Stimulated activated CD8-positive, alpha-beta memory T cell treated with anti-CD3 and anti-CD28 coated beads, Interleukin-7, amount 100 ng/mL, for 4 hours (primary cell): ENCODE measurements at places on chromosomes 4 and X.

DNA sequence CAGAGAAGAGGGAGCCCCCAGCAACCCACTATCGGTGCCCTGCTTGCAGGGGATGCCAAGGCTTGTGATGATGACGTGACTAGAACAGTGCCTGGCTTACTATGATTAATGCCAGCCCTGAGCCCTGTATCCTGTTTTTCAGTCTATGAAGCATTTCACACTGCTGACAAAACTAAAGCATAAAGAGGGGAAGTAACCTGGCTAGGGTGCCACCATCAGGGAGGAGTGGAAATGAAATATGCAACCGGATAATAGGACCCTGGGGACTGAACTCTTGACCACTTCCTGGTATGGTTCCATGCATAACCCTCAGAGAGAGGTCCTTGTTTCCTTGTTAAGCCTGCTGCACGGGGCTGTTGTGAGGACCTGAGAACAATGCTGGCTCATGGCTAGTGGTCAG, 50.3 kb downstream of the MED28 start:
- DNase-seq = no peak

- DNase-seq = no peak
These were observed 3.7 kb upstream of the C4orf36 start for GRCh38 chr4:86895692-86896488.

GRCh38 chr4:3231471-3231870, 17.5 kb upstream of the MSANTD1 start:
- no peak for DNase-seq

DNA sequence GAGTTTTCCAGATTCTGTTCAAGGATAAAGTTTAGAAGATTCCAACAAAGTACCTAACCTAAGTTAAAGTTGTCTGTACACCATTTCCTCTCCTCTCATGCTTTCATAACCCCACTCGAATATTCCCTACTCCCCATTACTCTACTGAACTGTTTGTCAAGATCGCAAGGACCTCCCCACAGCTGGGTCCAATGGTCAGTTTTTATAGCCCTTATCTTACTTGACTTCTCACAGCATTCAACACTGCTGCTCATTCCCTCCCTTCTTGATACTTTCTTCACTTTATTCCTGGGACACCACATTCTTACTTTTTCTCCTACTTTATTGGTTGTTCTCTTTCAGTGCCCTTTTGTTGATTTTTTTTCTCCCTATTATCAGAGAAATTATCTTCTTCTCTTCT, 30.9 kb downstream of the QDPR start:
- no peak for DNase-seq

DNA sequence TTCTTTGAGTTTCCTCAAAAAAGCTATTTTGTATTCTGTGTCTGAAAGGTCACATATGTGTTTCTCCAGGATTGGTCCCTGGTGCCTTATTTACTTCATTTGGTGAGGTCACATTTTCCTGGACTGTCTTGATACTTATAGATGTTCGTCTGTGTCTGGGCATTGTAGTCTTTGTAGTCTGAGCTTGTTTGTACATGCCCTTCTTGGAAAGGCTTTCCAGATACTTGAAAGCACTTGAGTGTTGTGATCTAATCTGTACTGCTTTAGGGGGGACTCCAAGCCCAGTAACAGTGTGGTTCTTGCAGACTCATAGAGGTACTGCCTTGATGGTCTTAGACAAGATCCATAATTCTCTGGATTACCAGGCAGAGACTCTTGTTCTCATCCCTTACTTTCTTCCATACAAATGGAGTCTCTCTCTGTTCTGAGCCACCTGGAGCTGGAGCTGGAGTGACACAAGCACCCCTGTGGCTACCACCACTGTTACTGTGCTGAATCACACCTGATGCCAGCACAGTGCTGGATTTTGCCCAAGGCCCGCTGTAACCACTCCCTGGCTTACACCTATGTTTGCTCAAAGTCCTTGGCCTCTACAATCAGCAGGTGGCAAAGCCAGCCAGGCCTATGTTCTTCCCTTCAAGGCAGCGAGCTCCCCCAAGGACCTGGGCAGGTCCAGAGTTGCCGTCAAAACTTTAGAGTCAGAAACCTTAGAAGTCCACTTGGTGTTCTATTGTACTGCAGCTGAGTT, 72.3 kb upstream of the EFHC2 start:
- DNase-seq = no peak

DNA sequence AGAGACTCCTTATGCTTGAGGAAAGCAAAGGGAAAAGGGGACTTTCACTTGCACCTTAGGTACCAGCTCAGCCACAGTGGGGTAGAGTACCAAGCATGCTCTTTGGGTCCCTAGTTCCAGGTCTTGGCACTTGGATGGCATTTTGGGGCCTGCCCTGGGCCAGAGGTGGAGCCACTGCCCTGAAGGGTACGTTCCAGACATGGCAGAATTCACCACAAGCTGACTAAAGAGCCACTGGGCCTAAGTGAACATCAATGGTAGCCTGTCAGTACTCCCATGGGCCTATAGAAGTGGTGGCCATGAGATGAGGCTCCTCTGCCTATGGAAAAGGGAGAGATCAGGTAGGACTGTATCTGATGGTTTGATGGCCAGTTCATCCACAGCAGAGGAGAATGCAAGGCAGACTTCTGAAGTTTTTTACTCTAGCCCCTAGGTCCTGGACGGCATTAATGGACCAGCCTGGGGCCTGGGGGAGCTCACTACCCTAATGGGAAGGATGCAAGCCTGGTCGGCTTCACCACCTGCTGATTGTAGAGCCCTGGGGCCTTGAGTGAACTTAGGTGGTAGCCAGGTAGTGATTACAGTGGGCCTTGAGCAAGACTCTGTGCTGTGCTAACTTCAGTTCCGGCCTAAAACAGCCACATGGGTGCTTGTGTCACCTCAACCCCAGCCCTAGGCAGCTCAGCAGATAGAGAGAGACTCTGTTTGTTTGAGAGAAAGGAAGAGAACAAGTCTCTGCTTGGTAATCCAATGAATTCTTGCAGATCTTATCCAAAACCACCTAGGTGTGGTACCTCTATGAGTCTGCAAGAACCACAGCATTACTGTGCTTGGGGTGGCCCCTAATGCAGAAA, 19.8 kb upstream of the HSFX4 start:
- no peak for DNase-seq

DNA sequence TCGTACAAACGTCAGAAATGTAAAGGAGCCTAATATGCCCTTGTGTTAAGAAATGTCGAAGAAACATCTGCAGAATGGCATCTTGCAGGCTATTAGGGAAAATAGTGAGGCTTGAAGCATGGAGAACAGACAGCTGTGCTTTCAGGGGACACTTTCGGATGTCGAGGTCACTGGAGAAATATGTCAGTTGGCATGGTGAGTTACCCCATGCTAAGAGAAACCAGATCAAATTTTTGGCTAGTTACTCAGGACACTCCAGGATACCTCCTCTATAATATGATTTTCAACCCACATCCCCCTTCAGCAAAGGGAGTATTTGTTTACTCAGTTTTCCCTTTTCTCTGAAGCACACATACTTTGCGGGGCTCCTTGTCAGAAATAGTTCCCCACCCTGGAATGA, 171.4 kb downstream of the GPC3 start:
- DNase-seq = no peak

- DNase-seq = no peak
These were observed 252.6 kb upstream of the HAND2 start for GRCh38 chr4:173782660-173783059.

DNA sequence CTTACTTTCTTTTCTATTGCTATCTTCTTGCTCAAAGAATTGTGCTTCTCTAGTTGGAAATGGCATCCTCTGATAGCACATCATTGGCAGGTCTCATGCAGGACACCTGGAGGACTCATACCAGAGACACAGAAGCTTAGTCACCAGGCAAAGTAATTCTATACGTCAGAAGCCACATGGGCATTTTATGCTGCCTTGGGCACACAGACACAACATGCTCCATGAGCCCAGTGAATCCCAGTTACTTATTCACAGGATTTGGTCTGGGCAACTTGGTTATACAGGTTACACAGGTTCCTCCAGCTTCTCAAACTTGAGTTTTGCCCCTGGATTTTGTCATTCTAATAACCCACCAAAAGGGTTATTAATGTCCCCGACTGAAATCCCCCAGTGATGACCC, 7.1 kb downstream of the RASSF6 start:
- DNase-seq = no peak

DNA sequence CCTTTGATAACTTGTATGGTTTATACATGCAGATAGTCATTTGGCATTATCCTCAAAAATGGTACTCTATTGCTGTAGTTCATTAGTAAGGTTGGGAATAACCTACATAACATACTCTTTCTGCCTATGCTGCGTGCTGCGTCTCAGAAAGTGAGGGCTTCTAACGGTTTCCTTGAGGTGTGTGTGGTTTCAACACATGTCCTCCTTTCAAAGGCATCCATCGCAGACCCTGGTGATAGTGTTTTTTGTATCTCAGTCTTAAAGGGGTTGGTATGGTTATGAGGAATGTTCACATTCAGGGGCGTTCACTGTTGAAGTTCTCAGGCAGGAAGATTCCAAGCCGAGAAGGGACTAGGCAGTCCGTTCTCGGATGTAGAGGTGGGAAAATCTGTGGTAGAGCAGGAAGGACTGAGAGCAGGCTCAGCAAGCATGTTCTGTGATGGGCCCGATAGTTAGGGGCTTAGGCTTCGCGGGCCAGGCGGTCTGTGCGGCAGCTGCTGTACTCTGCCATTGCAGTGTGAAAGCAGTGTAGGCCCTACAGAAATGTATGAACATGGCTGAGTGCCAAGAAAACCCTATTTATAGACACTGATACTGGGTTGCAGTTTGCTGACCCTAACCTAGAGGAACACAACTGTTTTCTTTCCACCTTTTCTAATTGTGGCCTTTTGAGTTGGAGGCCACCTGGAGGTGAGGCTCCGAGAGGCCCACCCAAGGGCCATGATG, 123.2 kb downstream of the GPR143 start:
- no peak for DNase-seq

- no peak for DNase-seq
These were observed 20.8 kb downstream of the ATP5ME start for GRCh38 chr4:653080-653821.

GRCh38 chrX:43573441-43574015, 82.6 kb upstream of the MAOA start:
- DNase-seq = no peak

DNA sequence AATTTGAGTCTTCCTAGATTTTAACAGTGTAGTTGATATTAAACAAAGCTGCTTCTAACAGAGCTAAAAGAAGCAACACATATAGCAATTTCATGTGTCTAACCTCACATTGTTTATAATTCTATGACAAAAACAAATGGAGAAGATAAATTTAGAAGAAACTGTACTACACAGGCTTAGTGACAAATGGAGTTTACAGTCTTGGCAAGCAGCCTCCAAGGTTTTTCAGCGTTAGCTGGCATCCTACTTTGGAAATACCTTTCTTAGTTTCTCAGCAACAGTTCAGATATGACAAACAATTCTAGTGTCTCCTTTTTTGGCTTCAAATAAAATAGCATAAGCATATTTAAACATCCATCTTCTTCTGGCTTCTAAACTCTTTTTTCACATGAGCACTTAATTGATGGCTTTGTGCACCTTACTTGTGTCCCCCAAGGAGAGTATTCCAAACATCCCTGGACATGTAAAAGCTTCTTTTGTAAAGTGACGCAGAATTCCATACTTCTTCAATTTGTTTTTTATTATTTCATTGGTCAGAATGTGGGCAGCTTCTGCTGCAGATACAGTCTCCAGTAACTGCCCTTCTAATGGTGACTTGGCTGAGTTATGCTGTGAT, 249.8 kb downstream of the ANTXR2 start:
- no peak for DNase-seq

GRCh38 chr4:28686618-28687017, 1826.0 kb downstream of the STIM2 start:
- no peak for DNase-seq
